ENCODE measurements at places on chromosomes 3 and 15.

GRCh38 chr15:74857082-74857655, 14.2 kb upstream of the ULK3 start:
- DNase-seq = no peak

DNA sequence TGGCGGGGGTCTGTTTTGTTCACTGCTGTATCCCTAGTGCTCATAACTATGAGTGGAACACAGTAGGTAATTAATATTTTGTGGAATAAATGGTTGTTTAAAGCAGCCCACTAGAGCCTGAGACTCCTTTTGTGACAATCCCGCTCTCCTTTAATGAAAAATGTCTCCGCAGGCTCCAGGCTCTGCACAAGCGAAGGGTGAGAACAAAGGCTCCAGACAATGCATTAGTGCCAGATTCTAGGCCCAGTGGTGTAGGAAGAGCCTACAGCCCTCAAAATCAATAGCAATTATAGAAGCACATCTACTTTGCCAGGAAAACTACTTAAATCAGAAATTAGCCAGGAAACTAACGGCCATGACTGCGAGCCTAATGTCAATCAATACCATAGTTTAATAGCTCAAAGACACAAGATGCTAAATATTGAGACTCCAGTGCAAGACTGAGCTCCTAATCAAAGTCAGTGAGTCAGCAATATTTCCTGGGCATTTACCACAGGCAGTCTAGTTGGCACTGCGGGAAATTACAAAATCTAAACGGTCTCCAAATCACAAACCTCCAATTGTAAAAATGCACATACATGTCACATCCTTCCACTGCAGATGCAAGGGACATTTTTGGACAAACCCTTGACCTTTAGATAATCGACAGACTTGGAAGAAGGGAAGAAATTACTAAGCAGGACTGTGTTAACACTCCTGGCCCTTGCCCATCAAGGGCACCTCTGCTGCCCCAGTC, 2.3 kb downstream of the ANXA2 start:
- DNase-seq = no peak

- DNase-seq = no peak
Measured at GRCh38 chr3:157318639-157319288, 117.9 kb upstream of the PTX3 start.

- DNase-seq = peak; percentile 75
Measured at GRCh38 chr3:71064956-71065763, 518.4 kb downstream of the FOXP1 start.

DNA sequence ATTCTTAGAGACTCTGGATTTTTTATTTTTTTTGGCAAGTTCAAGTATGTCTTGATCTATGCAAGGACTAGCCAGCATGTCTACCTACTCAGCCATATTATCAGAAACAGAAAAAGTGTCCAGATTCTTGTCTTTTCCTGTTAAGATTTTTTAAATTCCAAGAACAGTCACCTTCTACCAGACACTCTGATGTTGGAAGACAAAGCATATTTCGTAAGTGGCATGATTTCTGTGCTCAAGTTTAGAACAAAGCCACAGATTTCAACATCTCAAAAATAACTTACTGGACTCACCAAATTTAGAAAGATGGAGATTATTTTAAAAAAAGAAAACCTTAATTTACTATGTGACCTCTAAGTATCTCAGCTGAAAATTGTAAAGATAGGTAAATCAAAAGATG, 61.9 kb downstream of the GOLGA6L7 start:
- DNase-seq = no peak

DNA sequence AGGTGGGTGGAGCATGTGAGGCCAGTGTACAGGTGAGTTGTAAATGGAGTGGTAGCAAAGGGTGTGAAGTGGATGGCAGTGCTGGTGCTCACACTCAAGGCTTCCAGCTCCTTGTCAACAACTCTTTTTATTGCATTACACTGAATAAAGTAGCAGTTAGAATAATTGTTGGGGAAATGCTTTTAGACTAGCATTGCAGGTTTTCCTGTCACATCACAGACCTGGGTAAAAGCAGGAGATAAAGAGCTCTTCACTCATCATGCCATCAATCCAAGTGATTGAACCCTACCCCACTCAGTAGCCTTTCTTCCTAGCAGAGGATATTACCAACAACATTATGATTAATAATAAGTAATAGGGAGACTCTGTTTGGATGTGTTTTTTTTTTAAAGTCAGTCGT, 81.6 kb downstream of the CDIN1 start:
- no peak for DNase-seq

DNA sequence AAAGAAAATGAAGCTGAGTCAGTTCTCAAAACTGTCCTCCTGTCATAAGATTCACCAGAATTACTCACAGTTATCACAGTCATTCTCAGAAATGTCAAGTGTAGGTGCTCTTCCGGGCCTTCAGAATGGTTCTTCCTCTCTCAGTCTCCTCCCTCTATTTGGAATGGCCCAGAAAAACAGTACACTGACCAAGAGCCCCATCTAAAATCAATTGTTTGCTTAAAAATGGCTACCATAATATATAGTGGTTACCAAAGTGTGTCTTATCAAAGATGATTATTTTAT, 99.8 kb downstream of the MECOM start:
- DNase-seq = no peak

DNA sequence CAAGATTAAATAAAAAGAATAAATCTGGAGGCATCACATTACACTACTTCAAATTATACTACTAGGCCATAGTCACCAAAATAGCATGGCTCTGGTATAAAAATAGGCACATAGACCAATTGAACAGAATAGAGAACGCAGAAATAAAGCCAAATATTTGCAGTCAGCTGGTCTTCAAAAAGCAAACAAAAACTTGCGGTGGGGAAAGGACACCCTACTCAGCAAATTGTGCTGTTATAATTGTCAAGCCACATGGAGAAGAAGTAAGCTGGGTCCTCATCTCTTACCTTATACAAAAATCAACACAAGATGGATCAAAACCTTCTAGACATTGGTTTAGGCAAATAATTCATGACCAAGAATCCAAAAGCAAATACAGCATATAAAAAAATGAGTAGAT, 259.2 kb upstream of the SLITRK3 start:
- no peak for DNase-seq

GRCh38 chr3:124260206-124260915, 268.4 kb upstream of the ROPN1 start:
- no peak for DNase-seq

GRCh38 chr3:99578339-99578970, 59.9 kb upstream of the COL8A1 start:
- DNase-seq = no peak

DNA sequence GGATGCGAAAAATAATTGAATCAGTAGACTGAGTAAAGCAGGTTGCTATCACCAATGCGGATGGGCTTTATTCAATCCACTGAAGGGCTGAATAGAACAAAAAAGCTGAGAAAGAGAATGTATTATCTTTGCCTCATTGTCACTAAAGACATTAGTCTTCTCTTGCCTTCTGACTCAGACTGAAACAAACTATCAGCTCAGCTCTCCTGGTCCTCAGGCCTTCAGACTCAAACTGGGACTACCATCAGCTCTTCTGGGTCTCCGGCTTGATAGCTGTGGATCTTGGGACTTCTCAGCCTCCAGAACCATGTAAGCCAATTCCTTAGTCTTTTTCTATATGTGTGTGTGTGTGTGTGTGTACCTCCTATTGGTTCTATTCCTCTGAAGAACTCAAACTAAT, 12.6 kb downstream of the IFT57 start:
- DNase-seq = no peak

DNA sequence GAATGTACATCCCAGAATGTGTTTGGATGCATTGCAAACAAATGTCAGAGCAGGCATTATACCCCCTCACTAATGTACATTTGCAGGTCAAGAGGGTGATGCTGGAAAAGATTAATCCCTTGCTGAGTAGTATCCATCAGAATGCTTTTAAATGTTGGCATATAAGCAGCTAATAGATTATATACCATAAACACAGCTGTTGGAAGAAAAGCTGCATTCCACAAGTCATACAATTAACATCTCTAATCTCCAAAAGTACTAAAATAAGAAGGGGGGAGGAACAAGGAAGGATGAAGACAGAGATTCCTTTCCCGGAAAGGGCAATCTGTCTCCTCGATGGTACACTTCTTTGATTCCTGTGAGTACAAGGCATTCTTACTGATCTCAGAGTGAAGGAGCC, 445.7 kb upstream of the CDIN1 start:
- DNase-seq = no peak

GRCh38 chr3:134320749-134321148, 53.5 kb downstream of the AMOTL2 start:
- no peak for DNase-seq

- DNase-seq = no peak
Measured at GRCh38 chr3:136353461-136353860, 103.3 kb downstream of the PCCB start.

GRCh38 chr3:25686766-25687165, 22.1 kb upstream of the TOP2B start:
- no peak for DNase-seq

- no peak for DNase-seq
Measured at GRCh38 chr3:77449459-77450350, 409.8 kb downstream of the ROBO2 start.
